Hepatocyte (in vitro differentiated cells): ENCODE measurements at places on chromosomes 7 and 10. TPM values are rescaled to one million over a fixed set of nuclear protein-coding genes. Genes with fewer than 3 reads are reported as not detected.

The NUTM2E gene
- polyA plus RNA-seq: 0.06 and 0.13 TPM in 2 replicates

The GRM3 gene
- 0.07 and 0.13 TPM in 2 replicates for polyA plus RNA-seq

The PTF1A gene
- polyA plus RNA-seq: 0.28 TPM in 1 of 2 replicates, not detected in the other

DNA sequence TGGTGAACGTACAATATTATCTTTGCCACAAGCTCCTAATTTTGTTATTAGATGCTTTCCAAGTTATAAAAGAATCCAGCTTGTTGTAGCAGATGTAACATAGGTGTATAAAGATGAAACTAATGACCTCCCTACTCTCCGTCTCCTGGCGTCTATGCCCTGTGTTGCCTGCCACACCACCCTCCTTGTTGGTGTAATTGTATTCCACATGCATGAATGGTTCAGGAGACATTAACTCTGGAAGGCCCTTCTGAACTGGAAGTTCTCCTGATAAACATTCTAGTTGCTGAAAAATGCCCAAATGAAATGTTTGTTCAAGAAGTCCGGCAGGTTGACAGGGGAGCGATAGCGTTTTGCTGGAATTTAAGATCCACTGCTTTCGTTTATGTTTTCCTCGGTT lies 53.9 kb upstream of the SEPHS1 start:
- DNase-seq: no peak

- no peak for DNase-seq
Measured at GRCh38 chr10:28810057-28810870, 132.9 kb downstream of the BAMBI start.

- DNase-seq: no peak
Measured at GRCh38 chr10:42879380-42880254, 97.0 kb downstream of the BMS1 start.

DNA sequence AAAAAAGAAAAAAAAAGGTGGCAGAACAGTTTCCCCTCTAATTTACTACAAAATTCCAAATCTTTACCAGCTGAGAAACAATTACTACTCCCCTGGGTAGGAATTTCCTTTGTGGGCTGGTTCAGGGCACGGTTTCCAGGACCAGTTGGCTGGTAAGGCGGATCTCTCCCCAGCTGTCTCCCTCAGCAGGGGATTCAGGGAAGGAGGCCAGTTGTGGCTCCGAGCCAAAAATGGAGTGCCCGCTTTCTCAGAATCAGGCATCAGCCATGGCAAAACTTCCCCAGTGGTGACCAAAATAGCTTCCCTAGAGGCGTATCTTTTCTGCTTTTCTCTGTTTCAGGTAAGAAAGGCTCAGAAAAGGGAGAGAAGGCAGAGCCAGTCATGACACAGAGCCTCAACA lies 91.2 kb downstream of the ZNF22 start:
- DNase-seq: no peak
